Effector memory CD8-positive, alpha-beta T cell (primary cell): ENCODE measurements at places on chromosomes 11 and 22.

DNA sequence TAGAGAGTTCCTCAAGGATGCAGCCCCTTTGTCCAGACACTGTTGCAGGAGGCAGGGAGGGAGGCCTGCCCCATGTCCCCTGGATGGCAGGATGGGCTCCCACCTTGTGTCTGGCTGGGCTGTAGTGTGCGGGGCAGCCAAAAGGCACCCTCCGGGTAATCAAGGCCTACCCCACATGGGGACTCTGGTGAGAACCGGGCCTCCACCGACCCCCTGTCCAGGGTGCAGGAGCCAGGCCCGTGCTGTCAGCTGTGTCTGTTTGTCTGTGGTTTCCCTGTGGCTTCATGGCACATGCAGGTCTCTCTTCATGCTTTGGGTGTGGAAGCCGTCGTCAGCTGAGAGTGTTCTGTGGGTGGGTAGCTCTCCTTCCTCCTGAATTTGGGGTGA, 1240.9 kb downstream of the BRD1 start:
- DNase-seq: no peak

- DNase-seq: no peak
Measured at GRCh38 chr22:32501836-32502752, 27.5 kb downstream of the FBXO7 start.

DNA sequence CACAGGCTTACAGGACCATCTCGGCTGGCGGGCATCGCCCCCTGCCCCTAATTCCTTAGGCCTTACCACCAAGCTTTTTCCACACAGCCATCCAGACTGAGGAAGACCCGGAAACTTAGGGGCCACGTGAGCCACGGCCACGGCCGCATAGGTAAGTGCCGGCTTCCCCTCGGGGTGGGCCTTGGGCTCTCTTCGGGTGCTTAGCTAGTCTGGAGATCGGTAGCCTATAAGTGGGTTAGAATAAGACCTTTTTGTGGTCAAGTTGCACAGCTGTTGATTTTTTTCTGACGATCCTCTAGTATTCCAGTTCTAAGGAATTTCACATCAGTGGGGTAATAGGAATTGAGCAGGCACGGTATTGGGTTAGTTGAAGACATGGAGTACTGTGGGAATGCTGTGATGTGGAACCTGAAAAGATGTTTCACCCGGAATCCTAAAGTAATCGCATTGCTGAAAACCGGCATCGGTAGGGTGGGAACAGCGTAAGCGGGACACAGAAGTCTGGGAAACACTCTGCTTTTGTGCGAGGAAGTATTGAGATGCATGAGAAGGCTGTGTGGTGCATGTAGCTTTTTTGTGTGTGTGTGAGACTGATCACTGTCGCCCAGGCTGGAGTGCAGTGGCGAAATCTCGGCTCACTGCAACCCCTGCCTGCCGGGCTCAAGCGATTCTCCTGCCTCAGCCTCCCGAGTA, 669 bp downstream of the RPL27A start:
- peak; percentile 9 for DNase-seq

DNA sequence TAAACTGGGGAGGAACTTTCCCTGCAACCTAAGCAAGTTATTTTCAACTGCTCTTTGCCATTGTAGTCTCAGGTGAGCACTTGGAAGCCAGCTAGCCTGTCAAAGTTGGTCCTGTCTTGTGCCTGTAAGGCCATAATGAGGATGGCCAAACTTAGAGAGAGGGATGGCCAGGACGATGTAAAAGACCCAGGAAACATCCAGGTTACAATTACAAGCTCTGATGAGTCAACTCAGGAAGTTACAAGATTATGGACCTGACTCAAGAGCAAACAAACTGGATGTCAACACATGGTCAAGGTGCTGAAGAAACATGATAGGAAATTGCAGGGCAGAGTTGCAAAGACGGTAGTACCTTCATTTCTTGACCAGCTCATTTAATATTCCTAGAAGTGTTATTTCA, 1.6 kb downstream of the GTPBP1 start:
- no peak for DNase-seq

- no peak for DNase-seq
Measured at GRCh38 chr11:35688023-35688422, 25.4 kb downstream of the TRIM44 start.

GRCh38 chr11:11659567-11660362, 38.0 kb upstream of the GALNT18 start:
- no peak for DNase-seq

- no peak for DNase-seq
Measured at GRCh38 chr11:126072801-126073594, 10.3 kb upstream of the CDON start.

GRCh38 chr11:79249295-79249993, 191.4 kb downstream of the TENM4 start:
- no peak for DNase-seq

- no peak for DNase-seq
Measured at GRCh38 chr11:32466279-32466915, 31.1 kb upstream of the WT1 start.

GRCh38 chr22:30753701-30754100, 59.0 kb downstream of the OSBP2 start:
- DNase-seq: no peak

DNA sequence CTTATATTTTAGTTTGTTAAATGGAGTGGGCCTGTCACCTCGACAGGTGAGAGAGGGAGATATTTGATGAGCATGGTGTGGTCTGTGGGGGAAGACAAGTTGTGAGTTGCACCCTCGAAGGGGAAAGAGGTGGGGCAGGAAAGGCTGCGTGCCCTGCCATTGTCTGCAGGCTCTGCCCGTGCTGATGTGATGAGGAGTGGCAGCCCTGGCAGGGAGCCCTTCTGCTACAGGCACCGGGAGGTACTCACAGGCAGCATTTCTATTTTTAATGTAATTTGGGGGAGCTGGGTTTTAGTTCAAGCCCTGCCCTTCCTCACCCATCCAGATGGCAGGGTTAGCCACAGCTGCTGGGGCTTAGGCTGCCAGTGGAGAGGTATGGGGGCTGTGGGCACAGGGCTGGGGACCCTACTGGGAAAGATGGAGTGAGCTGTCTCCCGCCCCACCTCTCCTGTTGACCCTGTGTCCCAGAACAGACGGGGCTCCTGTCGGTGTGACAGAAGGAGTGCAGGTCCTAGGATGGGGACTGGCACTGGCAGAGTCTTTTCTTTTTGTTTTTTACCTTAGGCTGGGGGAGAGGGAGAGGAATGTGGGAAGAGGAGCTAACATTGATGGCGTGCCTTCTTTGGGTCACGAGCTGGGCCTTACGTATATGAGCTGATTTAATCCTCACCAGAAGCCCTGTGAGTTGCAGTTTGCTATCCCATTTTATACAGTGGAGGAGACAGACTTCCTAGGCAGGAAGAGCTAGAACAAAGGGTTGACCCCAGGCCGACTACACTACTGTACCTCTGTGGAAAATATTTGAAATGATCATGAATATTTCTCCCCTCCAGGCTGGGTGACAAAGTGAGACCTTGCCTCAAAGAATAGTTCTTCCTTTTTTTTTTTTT, 51.6 kb downstream of the CEP164 start:
- DNase-seq: no peak
